RWPE2 (cell line): ENCODE measurements at places on chromosomes 2 and 18.
A peak's percentile ranks its signal among the peaks of the same experiment; 100 is the strongest.

GRCh38 chr2:219570194-219570923 is 980 bp downstream of the OBSL1 start:
- no peak for DNase-seq

DNA sequence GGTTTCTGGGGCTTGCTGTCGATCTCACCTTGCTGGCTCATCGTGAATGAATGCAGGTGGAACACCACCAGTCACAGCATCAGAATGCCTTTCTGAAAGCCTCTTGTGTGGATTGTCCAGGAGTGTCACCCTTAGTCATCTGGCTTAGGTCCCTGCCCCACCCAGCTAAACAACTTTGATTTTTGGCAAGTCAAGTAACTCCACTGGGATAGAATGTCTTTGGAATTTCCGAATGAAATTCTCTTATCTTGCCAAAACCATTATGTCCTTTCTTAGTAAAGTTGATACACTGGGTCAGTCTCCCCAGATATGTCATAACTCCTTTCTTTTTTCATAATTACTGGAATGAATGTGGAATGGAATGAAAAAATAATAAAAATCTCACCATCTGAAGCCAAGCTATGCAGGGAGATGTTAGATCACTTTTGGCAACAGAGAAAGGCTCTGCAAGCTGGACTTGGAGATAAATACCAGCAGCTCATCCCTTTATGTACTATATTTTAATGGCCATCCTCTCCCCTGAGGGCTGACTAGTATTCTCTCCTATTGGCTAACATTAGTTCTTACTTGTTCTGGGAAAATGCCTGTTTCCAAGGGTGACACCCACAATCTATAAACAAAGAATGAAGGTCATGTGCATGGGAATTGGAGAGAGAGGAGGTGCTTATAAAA is 35.4 kb downstream of the INSIG2 start:
- DNase-seq = peak; percentile 89

DNA sequence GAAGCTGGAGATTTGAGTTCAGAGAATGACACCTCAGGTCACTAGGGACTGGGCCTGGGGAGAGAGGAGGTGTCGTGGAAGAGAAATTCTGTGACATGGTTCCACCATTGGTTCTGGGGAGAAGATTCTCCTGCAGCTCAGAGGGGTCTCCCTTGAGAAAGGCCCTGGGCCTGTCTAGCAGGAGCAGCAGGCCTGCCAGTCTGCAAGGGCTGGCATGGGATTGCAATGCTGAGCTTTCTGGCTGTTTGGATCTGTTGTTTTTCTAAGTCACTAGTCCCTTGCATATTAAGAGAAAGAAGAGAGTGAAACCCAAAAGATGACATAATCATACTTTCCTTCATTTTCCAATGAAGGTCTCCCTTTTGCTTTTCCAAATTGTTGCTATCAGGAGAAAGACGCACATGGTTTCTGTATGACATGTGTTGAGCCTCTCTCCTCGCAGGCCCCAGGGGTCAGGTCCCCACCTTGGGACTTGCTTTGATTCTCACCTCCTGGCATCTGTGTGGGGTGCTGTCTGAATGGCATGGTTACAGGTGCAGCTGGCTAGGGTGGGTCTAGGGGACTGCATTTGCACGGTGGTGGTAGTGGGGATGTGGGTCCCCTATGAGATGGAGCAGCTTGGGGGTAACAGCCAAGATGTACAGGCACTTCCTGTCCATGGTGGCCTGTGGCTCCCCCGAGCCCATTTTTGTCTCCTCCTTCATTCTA is 117.8 kb downstream of the GLI2 start:
- DNase-seq = no peak

DNA sequence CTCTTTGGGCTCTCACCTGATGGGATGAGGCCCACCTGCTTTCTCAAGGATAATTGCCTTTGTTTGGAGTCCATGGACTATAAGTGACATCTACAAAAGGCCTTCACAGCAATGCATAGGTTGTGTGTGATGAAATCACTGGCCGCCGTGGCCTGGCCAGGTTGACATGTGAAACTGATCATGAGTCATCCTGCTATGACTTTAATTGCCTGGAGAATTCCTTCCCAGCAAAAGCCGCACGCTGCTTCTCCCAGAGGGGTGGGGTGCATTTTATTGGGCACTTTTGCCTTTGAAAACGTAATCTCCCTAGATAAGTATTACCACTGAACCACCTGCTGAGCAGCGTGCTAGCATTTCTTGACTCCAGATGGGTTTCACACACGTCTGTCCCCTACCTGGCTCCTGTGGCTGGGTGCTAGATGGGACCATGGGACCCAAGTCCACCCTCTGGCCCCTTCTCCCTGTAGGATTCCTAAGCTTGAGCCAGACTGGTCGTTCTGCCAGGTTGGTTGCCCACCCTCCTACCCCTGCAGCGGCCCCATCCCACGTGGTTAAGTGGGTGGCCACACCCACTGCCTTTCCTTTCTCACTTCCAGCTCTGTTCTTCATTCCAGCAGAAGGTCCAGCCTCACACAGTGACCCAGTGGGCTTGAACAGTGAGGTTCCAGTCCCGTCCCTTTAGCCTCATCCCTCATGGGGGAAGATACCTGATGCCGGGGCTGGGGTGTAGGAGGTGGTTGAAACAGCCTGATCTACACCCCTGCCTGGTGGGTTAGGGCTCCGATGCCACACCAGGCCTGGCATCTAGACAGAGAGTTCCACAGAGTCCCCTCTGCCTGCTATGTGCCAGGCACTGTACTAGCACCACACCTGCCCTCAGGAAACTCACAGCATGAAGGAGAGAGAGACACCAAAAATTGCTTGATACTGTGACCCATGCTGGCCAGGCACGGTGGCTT is 89.6 kb downstream of the GBX2 start:
- DNase-seq = no peak

DNA sequence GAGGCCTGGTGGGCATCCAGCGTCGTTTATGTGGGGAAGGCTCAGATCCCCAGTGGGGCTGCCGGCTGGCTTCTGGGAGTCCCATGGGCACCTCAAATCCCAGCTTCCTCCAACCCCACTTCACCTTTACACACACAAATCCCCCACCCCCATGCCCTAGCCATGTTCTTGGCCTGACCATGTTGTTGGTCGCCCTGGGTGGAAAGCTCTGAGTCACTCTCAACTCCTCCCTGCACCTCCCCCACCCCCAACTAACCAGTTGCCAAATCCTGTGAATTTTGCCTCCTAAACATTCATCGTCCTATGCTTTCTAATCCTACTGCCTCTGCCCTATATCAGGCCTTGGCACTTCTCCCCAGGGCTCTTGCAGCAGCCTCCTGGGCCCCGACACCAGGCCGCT is 6.4 kb downstream of the TNS1 start:
- no peak for DNase-seq

GRCh38 chr2:213995400-213996105 is 415.3 kb upstream of the VWC2L start:
- DNase-seq = no peak
